DMS153 (cell line): ENCODE measurements at places on chromosomes 7 and 10.

DNA sequence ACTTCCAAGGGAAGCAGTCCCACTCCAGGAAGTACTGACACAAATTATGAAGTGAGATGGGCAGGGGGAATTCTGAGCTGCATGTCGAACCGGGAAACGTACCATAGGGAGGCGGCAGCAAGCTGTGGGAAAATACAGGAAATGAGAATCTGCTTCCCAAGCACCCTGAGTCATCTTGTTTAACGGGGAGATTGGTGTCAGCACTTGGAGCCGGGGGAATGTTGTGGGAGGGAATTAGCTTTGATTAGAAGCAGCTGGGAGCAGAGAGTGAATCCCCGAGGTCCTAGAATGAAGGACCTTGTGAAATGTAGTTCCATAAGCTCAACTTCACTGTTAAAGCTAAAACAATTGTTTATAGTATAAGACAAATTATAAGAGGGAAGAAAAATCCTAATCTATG is 141.4 kb upstream of the PRKCQ start:
- DNase-seq = no peak

GRCh38 chr10:118012952-118013525 is 33.7 kb downstream of the RAB11FIP2 start:
- no peak for DNase-seq

DNA sequence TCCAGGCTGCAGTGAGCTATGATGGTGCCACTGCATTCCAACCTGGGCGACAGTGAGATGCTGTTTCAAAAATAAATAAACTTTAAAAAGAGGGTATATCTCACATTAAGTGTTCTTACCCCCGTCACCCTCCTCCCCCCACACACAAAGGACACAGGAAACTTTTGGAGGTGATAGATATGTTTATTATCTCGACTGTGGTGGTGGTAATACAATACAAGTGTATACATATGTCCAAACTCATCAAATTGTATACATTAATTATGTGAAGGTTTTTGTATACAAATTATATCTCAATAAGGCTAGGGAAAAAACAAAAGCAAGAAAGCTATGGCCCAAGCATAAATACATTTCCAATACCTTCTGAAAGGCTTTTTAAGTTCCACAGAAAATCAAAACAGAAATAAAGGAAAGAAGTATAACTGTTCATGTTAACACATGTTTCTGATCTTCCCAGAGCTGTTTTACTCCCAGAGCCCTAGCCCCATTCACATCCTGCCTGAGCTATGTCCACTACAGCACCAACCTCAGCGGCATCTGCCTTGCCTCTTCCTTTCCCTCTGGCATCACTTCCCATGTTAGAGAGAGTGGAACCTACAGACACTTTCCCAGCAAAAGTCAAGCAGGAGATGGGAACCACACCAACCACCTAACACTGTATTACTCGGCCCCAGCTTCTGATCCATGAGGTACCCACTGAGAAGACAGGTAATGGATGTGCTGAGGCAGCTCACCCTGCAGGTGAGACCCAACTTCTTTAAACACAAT is 48.1 kb downstream of the SGMS1 start:
- DNase-seq = no peak

- no peak for DNase-seq
These were observed 162.9 kb downstream of the SEMA3D start for GRCh38 chr7:85023916-85024315.

DNA sequence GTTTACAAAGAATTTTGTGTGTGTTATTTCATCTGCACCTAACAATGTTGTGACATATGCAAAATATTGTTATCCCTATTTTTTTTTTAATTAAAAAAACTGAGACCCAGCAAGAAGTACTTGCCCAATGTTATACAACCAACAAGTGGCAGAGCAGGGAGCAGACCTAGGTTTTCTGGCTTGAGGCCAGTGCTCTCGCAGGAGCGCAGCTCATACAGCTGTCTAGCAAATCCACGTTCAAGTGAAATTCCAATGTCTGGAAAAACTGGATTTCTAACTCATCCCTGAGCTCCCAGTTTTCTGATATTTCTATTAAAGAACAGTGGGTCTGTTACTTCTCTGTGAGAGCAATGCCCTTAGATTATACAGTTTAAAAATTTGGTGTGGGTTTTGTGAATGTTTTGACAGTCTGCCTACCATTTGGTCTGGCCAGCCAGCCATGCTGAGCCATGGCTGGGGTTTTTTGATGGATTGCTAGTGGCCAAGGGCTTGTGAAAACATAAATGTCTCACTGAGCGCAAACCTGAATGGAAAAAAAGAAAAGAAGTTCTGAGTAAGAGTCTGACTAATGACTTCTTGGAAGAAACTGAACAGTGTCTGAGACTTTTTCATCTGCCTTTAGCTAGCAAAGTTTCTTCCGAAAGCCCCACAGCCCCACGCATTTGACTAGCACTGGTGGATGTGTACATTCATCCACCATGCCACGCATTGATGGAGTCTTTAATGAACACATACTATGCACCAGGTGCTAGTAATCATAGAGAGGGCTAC is 15.4 kb upstream of the PRF1 start:
- no peak for DNase-seq

DNA sequence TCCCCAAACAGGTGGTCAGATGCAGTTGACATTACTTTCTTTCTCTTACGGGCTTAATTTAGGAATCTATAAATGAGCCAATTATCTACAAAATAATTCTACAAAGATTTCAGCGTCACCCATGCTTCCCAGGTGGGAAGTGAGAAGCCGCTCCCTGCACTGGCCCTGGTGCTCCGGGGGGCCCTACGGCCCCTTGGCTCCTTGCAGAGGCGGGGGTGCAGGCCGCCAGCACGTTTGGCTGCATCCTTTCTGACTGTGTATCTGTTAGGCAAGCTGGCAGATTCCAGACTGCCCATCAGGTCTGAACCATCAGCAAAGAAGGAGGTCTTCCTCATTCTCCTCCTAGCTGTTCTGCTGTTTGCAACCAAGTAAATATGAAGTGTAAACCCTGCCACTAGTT is 16.3 kb downstream of the VWC2 start:
- no peak for DNase-seq

DNA sequence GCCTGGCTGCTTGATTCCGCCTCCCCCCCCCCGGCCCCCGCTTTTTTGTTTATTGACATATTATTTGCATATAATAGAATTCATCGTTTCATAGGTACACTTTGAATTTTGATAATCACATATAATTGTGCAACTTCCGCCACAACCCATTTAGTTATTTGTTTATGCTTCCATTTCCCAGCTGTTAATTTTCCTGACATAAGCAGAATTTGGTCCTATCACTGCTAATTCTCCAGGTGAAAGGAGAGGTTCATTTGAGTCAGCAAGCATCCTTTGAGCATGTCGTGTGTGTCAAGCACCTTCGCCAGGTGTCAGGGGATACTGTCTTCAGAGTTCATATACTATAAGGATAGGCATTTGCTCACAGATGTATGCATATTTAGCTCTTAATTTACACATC is 102.2 kb downstream of the CELF2 start:
- no peak for DNase-seq

DNA sequence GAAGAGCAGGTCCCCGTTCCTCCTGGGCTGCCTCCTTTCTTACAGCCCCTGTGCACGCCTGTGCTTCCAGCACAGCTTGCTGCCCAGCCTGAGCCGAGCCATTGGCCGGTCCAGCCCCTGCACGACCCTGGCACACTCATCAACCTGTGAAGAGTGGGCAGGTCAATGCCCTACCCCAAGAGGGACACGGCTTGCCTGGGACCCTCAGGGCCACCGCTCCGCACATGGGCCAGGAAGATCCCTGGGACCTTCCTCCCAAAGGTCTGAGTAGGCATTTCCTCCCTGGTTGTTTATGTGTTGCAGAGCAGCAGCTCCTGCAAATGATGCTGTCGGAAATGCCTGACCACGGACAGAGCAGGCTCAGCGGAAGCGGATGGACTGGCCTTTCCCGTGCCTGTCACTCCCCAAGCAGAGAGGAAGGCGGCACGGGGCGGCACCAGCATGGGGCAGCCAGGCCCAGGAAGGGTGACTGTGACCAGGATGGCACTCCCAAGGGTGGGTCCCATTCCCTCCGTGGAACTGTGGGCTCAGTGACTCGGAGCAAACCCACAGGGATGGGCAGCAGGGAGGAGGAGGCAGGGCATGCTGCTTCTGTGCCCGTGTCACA is 252.5 kb downstream of the TNS3 start:
- DNase-seq = no peak

DNA sequence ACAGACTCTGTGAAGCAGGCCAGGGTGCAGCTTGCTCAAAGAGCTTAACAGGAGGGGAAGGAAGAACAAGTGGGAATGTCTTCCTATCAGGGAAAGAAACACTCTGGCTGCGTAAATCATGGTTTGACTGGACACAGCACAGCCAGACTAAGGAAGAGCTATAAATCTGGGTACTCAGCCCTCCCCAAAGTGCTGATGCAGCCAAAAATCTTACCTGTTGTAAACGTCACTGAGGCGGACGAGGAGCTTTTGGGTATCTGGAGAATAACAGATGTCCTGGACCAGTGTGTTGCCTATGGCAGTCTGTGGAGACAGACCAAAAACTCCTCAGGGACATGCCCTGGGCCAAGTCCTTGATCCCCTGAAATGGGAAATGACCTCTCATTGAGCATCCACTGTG is 43.1 kb upstream of the HNRNPH3 start:
- no peak for DNase-seq

DNA sequence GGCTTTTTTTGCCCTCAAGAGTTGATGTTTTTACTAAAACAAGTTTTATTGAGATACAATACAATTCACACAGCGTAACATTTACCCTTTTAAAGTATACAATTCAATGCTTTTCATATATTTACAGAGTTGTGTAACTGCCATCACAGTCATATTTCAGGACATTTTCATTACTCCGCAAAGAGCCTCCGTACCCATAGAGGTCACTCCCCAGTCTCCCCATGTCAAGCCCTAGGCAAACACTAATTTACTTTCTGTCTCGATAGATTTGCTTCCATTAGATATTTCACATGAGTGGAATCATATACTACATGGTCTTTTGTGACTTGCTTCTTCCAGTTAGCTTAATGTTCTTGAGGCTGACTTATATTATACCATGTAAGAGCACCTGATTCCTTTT is 183.8 kb downstream of the PRKCQ start:
- no peak for DNase-seq

- no peak for DNase-seq
These were observed 631 bp downstream of the SUPV3L1 start for GRCh38 chr10:69180525-69181204.

DNA sequence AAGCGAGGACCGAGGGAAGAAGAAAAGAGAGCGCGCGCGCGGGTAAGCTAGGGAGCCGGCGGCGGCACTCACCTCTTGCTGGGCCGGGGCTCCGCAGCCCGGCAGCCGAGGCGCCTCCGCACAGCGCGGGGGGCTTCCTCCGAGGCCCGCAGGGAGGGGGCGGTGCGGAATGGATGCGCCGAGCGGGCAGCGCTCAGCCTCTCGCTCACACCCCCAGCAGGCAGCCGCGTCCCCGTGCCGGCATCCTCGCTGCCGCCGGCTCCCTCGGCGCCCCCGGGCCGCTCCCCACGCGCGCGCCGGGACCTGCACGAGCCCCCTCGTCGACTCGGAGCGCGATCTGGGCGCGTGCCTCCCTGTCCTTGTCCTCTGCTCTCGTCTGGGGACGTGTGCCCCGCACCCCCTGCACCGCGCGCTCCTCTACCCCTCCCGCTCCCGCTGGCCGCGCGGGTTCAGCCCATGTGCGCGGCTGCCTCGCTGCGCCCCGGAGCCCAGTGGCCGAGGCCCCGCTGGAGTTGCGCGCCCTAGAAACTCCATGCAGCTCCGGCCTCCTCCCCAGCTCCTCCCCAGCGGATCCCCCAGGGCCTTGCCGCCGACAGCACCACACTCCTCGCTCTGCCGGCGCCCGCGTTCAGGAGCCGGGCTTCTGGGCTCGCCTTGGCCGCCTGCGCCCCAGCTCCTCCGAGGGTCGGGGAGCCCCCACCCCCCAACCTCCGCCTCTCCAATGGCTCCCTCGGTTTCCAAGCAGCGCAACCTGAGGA is 75.3 kb downstream of the CALN1 start:
- DNase-seq = no peak

DNA sequence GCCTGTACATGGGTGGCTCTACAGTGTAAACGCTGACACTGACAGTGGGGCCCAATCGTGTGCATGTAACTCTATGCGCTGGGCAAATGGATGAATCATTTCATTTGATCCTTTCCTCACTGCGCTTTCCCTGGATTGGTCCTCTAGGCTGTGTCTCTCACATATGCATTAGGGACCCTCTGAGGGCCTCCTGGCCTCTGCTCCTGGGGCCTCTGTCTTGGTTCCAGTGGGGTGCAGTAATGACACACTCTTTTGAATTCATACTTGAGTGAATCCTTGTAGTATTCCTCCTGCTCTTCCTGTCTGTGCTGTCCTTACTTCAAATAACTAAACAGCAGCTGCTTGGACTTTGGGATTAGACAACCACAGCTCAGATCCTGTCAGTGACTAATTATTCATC is 176.5 kb upstream of the ADO start:
- no peak for DNase-seq

GRCh38 chr7:83934118-83934734 is 260.4 kb downstream of the SEMA3A start:
- no peak for DNase-seq

- no peak for DNase-seq
These were observed 1601.9 kb downstream of the REEP3 start for GRCh38 chr10:65123120-65123519.

GRCh38 chr10:99555825-99556523 is 23.2 kb downstream of the NKX2-3 start:
- DNase-seq = no peak

GRCh38 chr7:88401009-88401623 is 94.4 kb upstream of the STEAP4 start:
- DNase-seq = no peak

DNA sequence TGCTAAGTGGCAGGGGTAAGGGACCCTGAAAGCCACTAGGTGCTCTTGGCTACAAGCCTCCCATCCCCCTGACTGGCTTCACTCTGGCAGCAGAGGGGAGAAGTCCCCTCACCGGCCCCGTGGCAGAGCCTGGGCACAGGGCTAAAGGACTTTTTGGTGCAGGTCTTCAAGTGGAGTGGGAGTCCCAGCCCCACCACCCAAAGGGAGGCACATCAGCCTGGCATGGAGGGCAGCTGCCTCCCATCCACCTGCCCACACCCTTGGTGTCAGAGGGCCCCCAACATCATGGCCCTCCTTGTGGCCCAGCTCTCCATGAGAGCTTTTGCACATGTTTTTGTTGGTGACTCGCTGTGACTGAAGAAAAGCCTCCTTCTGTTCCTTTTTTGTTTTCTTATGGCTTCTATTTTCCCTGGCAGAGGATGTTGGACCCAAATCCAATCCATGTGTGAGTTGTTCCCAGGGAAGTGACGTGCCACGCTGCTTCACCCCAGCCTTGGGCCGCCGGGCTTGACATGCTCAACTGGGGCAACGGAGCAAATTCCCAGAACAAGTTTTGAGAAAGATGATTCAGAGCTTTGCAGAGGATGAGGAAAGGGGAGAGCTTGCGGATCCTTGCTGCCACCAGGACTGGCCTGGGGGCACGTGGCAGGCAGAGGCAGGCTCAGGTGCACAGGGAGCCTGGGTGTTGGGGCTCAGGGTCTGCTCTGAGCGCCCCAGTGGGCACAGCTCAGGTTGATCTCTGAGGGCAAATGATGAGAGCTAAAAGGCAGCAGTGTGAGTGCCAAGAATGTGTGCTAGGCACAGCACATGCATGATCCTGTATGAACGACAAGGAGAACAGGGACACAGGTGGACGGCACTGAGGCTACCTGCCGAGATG is 1.9 kb upstream of the AEBP1 start:
- no peak for DNase-seq

GRCh38 chr10:15182540-15183207 is 14.2 kb upstream of the NMT2 start:
- no peak for DNase-seq

- no peak for DNase-seq
These were observed 663.3 kb upstream of the MGMT start for GRCh38 chr10:128803790-128804189.
